ENCODE measurements at places on chromosomes 1 and 21.

DNA sequence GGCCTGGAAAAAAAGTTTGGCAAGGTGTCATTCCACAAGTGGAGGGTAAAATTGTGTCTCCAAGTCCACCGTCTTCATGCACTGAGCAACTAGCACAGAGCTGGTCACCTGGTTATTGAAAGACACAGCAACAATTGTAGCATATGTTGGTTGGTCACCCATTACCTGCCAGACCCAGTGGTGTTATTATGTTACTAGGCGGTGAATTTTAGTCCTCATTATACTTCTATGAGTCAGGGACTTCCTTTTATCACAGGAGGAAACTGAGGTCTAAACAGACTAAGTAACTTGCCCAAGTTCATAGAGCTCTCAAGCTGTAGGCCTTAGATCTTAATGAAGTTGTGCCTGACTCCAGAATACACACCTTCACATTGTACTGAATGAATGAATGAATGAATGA is 94.9 kb upstream of the VANGL1 start:
- no peak for DNase-seq

DNA sequence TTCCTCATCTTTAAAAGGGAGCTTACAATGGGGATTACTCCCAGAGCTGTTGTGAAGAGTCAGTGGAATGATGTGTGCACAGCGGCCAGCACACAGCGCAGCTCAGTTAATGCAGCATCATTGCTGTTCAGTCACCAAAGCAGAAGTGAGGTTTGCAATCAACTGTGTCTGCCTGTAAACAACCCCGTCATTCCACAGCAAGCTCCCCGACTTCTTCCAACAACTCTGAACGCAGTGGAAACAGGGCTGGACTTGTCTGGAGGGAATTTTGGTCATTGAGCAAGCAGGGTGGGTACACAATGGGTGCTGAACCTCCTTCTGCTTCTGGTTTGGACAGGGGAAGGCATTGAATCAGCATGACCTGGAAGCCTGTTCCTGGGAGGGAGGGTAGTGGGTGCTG is 347.4 kb downstream of the PTPRU start:
- DNase-seq: no peak

DNA sequence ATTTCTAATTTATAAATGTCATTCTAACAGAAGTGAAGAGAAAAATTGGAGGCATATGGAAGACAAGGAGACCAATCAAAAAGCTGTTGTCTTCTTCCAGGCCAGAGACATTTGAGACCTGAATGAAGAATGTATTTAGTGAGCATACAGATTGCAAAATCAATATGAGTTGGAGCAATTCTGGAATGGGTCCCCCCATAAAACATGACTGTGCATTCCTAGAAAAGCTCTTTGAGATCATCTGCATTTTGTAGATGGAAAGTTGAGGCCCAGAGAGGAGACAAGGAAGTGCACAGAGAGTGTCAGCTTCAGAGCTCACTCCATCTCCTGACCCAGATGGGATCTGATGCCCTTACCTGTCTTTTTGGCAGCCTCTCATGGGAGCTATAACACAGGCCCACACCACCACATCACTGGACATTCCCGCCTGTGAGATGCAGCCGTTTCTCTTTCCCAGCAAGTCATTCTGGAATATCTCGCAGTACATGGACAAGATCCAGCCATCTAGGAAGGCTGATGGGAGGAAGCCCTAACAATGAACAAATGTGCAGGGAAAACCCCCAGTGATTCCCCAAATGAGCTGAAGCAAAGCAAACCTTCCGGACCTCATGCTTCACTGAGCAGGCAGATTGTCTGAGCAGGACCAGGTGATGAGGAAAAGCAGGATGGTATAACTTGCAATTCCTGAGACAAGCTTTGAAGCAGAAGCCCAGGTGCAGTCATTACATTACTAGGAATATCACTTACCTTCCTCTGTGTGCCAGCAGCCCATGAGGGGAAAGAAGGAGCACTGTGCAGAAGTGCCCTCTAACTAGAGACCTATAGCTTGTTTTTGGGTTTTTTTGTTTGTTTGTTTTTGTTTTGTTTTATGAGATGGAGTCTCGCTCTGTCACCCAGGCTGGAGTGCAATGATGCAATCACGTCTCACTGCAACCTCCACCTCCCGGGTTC is 445.6 kb downstream of the PLPP3 start:
- DNase-seq: no peak

DNA sequence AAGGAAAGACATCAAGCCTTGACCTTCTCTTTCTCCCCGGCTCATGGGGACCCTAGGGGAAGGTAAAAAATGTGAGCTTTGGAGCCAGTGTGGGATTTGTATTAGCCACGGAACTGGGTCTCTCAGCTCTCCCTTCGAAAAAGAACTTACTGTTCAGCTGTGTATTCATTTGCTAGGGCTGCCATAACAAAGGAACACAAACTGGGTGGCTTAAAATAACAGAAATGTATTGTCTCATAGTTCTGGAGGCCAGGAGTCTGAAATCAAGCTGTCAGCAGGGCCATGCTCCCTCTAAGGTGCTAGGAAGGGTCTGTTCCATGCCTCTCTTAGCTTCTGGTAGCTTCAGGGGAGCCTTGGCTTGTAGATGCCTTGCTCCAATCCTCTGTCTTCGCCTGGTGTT is 83.5 kb upstream of the SLC2A1 start:
- no peak for DNase-seq

- DNase-seq: no peak
These were observed 7.4 kb downstream of the IRF2BP2 start for GRCh38 chr1:234602334-234603220.

DNA sequence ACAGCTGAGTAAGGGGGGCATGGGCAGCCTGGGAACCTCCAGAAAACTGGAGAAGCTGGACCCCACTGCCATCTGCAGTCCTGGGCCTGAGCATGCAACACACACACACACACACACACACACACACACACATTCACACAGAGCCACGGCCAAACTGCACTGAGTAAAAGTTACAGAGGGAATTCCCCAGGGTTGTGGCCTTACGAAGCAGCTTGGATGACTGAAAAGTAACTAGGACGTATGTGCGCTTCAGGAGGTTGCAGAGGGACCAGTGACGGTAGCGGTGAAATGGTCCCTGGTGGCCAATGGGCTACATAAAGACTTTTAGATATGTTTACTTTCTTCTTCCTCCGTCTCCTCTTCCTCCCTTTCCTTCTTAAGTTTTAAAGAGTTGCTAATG is 232.5 kb upstream of the TMEM51 start:
- no peak for DNase-seq

DNA sequence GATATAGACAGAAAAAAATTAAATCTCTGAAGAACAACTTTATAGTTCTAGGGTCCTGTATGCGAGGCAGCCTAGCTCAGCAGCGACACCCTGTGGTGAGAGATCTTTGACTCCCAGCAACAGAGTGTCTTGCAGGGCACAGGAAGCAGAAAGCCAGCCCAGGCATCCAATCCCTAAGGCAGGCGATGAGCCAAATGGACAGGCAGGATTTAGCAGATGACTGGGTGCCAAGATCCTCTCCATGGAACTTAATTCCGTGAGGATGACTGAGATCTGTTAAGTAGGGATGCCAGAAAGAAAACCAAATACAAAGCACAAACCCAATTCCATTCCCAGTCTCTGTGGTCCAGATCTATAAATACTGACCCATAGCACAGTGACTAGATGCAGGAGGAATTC is 38.8 kb downstream of the HLCS start:
- peak; percentile 82 for DNase-seq

DNA sequence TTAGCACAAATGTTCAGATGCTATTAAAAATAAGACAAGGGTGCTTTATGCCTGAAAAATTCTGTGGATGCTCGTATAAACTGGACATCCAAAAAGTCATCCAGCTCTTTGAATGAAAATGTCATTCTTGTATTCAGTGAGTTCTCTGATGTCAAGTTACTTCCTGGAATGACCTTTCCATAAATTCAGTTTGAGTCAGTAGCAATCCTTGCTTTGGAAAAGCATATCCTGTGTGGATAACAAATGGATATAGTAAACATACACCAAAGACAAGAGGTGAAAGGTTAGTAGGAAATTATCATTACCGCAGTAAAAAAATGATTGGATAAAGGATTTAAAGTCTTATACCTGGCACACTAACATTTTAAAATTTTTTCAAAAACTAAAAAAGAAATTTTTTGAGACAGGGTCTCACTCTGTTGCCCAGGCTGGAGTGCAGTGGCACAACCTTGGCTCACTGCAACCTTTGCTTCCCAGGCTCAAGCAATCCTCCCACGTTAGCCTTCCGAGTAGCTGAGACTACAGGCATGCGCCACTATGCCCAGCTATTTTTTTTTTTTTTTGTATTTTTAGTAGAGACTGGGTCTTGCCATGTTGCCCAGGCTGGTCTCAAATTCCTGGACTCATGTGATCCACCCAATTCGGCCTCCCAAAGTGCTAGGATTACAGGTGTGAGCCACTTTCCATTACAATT is 10.8 kb upstream of the LAMC1 start:
- DNase-seq: no peak

DNA sequence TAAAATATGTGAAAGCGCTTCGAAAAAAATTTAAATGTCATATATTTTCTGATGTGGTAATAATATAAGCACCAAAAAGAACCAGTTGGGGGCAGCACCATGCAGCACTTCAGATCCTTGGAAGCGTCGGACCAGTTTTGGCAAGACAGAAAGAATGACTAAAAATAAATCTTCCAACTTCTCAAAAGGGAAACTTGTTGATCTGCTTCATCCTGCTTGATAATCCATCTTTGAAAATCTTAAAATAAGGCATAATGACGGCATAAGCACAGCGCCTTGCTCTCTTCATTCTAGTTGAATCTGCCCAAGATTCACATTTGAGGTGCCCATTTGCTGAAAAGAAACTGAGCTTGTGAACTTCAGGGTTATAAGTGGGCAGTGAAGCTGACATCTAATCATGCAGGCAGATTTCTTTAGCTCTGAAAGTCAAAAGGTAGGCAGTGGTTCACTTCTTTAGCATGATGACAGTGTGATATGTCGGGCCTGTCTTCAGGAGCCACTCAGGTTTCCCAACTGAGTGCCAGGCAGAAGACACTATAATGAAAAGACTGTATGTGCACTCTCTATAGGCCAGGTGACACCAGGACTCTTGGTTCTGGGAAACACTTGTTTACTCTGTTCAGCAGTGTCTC is 19.8 kb upstream of the MUTYH start:
- DNase-seq: peak; percentile 38

- DNase-seq: peak; percentile 77
These were observed 51.8 kb upstream of the TARDBP start for GRCh38 chr1:10960411-10961299.

DNA sequence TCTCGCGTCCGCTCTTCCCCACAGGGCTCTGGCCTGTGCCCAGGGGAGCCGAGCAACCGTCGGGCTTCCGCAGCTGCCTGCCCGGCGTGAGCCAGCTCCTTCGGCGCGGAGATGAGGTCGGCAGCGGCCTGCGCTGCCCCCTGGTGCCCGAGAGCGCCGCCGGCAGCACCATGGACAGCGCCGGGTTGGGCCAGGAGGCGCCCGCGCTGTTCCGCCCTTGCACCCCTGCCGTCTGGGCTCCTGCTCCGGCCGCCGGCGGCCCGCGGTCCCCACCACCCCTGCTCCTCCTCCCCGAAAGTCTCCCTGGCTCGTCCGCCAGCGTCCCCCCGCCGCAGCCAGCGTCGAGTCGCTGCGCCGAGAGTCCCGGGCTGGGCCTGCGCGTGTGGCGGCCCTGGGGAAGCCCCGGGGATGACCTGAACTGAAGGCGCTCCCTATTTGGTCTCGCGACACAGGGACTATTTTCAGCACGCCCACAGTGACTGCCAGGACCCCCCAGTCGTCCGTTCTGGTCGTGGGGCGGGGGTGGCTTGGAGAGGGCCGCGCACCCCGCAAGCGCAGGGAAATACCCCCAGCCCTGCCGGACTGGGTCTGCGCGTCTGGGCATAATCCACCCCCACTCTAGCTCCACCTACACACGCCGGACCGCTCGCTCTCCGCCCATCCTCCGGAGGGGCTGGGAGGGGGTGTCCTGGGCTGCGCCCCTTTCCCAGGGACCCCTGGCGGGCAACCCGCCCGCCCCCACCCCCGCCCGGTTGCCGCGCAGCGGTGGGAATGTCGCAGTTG is 1.3 kb downstream of the HES3 start:
- peak; percentile 53 for DNase-seq

DNA sequence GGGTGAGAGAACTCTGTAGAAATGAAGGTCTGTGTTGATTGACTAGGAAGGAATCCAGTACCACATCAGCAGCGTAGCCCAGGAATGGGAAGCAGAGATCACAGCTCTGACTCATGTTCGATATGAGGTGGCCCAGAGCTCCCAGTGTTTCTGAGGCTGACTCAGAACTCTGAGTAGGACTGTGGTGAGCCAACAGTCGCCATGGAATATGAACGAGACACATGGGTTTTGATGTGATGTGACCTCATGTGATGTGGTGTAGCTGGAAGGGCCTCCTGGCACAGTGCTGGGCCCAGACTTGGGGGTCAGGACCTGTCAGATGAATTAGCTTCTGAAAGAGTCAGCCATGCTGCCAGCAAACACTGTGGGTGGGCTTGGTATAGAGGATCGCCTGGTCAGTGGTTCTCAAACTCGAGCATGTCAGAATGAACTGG is 237.0 kb downstream of the MRPL39 start:
- no peak for DNase-seq

GRCh38 chr1:84525779-84526178 is 19.4 kb upstream of the GNG5 start:
- no peak for DNase-seq

- no peak for DNase-seq
These were observed 7.6 kb upstream of the SLC19A1 start for GRCh38 chr21:45549626-45550463.

DNA sequence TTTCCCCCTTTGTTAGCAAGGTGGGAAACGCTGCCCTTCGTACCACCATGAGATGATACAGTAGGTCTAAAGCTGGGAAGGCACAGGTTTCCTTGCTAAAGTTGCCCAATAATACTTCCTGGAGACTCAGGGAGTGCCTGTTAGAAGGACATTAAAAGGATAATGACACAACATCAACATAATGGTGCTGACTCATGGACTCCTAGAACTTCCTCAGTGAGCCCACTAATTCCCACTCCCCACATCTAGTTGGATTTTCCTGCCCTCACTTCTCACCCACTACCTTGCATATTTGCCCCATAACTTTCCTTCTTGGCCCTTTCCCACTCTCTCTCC is 17.5 kb downstream of the CFAP45 start:
- no peak for DNase-seq

- DNase-seq: no peak
These were observed 33.5 kb upstream of the MTR start for GRCh38 chr1:236761397-236762132.

- DNase-seq: no peak
These were observed 5.5 kb downstream of the RAB29 start for GRCh38 chr1:205769641-205770365.

DNA sequence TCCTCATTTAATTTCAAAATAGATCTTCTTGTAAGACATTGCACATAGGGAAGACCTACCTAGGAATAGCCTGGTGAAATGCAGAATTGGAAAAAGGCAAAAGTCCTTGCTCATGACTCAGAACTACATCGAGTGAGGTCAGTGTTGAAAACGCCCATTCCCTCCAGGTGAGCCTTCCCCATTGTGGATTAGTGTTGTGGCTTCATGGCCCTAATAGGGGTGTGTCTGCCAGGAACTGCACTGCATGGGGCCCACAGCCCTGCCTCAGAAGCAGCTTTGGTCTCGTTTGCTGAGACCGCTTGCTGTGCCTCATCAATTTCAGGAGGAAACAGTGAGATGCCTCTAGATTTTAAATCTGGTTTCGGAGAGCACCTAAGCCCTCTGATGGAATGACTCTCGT is 17.0 kb downstream of the TFF3 start:
- no peak for DNase-seq

GRCh38 chr1:62799688-62800087 is 15.8 kb downstream of the ATG4C start:
- DNase-seq: no peak

- no peak for DNase-seq
These were observed 23.8 kb upstream of the PPP2R5A start for GRCh38 chr1:212261361-212261929.

- DNase-seq: no peak
These were observed 25.5 kb downstream of the CDC14A start for GRCh38 chr1:100377590-100378361.
